KG1 (cell line): ENCODE measurements at places on chromosomes 2 and 18.

DNA sequence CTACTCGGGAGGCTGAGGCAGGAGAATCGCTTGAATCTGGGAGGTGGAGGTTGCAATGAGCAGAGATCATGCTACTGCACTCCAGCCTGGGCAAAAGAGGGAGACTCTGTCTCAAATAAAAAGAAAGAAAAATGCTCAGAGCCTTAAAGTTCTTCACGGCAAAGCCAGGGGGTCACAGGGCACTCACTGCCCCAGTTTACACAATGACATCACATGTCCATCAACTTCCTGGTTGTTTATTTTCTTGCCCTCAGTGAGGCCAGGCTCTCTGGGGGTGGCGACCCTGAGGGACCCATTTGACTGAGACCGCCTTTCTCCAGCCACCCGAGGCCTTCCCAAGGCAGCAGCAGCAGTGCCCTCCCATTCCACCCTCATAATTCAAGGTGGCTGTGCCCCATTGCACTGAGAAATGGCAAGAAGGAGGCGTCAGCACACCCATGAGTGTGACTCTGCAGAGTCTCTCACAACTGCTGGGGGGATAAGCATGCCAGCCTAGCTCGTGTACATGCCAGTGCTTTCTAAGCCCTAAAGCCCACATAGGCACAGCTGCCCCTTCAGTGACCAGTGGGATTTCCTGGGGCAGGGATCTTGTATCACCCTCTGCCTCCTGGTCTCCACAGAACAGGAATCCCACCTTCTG is 50.0 kb downstream of the SFXN5 start:
- DNase-seq: no peak

DNA sequence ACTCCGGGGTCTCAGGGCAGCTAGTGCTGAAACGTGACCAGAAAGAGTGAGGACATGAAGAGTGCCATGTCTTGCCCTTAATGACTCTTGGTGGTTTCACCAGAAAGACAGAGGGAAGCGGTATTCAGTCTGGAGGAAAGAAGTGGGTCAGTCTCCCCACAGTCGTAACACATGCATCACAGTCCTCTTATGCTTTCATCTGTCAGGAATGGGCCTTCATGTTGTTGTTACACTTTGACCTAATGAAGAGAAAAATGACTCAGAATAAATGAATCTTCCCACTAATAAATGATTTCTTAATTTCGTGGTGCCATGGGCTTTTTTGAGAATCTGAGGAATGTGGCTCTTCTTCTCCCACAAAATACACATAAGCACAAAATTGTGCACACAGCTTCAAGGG is 103.2 kb downstream of the SLC8A1 start:
- no peak for DNase-seq

DNA sequence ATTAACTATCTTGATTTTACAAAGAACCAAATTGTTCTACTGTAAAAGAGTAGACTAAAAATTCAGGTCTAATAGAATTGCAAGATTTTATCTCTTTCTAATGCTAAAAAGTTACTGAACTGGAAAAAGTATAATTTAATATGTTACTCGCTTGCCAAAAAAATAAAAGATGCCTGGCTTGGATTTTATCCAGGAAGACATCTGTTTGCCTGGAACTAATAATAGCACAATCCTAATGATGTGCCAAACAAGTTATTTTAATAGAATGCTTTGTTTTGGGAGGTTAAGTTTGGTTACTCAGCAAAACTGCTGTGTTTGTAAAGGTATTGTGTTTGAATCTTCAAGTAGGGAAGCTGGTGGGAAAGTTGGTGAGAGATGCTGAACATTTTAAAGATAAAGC is 19.4 kb upstream of the ZSWIM2 start:
- DNase-seq: no peak

GRCh38 chr2:237480988-237481525 is 6.0 kb upstream of the MLPH start:
- DNase-seq: no peak

GRCh38 chr2:163155279-163155883 is 316.8 kb upstream of the KCNH7 start:
- peak; percentile 9 for DNase-seq

GRCh38 chr2:212936572-212936971 is 214.8 kb downstream of the IKZF2 start:
- DNase-seq: no peak

GRCh38 chr18:76396792-76397191 is 98.2 kb downstream of the ZNF516 start:
- DNase-seq: no peak

GRCh38 chr18:74281980-74282754 is 9.6 kb downstream of the CYB5A start:
- no peak for DNase-seq

DNA sequence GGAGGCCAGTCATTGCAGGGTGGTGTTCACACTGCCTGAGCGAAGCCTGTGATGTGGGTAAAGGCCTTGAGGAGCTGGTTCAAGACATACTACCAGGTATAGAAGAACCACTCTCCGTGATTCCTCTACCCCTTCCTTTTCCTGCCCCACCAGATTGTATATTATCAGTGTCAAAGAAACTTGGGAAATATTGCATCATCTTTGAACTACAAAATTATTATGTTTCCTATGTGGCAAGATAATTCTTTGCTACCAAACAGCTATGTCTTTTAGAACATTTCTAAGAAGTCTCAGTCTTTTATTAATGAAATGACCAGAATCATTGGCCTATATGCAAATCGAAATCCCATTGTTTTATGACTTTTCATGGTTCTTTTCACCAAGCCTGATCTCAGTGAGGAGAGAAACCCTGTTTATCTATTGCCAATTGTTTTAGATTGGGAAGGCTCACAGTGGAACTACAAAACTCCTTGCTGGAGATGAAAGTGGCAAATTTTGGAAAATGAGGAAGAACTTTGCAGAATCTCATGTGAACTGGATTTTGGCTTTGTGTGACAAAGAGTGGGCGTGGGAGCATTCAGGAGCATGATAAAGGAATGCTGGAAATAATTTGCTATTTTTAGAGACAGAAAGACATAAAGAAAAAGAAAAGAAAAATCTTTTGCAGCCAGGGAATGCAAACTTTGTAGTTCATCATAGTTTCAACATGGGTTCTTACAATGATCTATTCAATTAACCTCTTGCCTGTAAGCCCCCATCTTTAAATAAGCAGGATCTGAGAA is 286.9 kb downstream of the INSIG2 start:
- DNase-seq: no peak

- no peak for DNase-seq
Observed at GRCh38 chr18:2515171-2515787, 56.0 kb downstream of the METTL4 start.

- DNase-seq: no peak
Observed at GRCh38 chr18:24373328-24373727, 24.3 kb downstream of the OSBPL1A start.

GRCh38 chr18:1308686-1309085 is 404.0 kb downstream of the ADCYAP1 start:
- no peak for DNase-seq

GRCh38 chr2:56871644-56872043 is 687.9 kb downstream of the CCDC85A start:
- DNase-seq: no peak

- no peak for DNase-seq
Observed at GRCh38 chr2:38128653-38129052, 52.7 kb upstream of the CYP1B1 start.

DNA sequence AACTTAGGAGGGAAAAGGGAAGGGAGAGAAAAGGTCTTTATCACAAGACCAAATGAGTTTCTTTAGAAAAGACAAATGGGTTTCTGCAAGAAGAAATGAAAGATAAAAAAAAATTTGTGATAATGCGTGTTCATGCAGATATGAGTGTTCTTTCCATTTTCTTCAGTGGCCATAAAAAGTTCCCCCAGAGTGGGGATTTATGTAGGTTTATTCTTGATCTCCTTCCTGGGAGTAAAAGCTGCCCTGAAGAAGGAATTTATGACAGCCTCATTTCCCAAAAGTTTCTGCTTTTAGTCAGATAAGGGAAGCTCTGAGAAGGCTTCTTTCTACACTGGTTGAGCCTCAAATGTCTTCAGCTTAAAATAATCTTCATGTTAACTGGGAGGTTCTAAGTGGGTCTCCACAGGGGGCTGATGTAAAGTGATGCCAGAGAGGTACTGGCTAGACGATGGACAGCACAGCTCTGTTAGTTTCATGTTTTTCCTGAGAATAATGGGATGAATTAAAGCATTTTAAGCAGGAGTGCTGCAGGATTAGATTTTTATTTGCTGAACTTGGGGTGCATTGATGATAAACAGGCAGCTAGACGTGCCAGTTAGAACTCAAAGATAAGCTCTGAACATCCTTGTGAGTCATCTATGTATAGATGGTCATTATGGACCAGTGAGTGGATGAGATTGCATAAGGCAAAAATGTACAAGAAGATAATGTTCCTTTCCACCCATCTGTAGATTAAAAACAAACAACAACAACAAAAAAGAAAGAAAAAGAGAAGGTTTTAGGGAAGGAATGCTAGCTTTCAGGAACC is 99.4 kb upstream of the MSH2 start:
- DNase-seq: no peak

DNA sequence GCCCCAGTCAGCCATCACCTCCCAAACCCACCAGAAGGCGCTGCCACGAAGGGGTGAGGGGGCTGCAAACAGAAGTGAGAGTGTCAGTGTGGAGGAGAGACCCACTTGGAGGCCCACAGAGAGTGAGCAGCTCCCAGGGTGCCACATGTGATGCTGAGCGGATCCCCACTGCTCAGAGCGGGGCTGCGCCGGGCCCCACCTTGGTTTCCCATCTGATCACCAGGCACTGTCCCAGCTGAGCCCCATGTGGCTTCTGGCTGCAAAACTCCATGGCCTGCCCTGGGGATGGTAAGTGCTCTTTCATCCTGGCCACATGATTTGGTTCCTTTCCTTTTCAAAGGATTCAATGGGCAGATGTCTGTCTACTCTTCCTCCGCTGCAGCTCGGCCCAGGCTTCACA is 23.8 kb downstream of the SNORC start:
- no peak for DNase-seq

DNA sequence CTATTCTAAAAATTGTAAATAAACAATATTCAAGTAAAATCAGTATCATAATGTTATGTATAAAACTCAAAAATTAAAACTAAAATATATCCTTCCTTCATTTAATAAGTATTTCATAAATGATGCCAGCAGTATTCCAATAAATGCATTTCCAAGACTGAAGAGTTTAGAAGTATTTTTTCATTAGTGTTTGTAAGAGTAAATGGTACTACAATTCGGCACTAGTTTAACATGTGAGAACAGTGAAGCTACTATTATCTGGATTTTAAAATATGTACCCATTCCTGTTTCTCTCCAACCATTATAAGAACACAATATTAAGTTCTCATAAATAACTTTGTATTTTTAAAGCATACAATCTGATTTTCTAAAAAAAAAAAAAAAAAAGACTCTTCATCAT is 3.3 kb downstream of the BAZ2B start:
- no peak for DNase-seq

- DNase-seq: no peak
Observed at GRCh38 chr2:16088035-16088801, 147.9 kb downstream of the MYCN start.

- DNase-seq: no peak
Observed at GRCh38 chr2:143594161-143594560, 464.9 kb downstream of the ARHGAP15 start.

- DNase-seq: no peak
Observed at GRCh38 chr2:149616681-149617456, 29.3 kb upstream of the MMADHC start.

GRCh38 chr18:61609131-61609530 is 275.9 kb downstream of the CDH20 start:
- DNase-seq: no peak

DNA sequence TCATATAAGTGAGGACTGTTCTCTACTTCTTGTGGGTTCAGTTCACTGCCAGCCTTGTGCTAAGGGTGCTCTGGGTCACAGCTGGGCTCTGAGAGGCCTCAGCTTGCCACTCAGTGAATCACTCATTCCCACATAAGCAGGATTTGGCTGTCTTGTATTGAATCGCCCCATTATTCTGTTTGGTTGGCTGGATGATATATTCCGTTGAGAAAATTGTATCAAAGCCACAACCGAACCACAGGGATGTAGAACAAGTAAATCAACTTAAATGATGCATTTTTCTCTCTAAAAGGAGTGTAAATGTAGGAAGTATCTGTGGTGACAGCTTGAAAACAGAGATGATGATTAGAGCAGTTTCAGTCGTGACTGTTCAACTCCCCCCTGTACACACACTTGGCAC is 39.6 kb downstream of the TTC39C start:
- DNase-seq: no peak

GRCh38 chr2:189866296-189866695 is 82.0 kb downstream of the PMS1 start:
- no peak for DNase-seq

GRCh38 chr2:221431477-221431876 is 140.6 kb downstream of the EPHA4 start:
- DNase-seq: no peak

- DNase-seq: no peak
Observed at GRCh38 chr2:168340931-168341330, 93.5 kb upstream of the STK39 start.

DNA sequence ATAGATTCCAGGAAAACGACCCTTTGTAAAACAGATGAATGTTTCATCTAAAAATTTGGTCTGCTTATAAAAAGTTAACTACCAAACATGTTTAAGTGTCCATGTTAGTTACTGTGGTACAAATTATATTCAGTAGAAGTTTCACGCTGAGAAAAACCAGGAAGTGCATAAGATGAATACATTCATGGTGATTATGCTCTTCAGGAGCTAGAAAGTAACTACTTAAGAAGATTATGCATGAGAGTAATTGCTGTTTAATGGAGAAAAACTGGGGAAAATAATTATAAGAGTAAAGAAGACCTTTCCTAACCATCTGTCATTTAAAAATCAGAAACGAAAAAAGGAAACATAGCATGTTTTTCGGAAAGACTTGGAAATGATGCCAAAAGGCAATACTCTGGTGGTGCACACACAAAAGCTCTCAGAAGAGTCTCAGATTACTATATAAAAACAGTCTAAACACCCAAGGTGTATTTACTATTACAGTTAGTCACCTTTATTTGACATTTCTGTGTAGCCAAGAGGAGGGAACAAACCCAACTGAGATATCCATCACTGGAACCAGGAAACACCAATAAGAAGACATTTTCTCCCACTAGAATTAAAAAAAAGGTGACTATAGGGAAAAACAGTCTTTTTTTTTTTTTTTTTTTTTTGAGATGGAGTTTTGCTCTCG is 38.8 kb upstream of the METTL21A start:
- no peak for DNase-seq

GRCh38 chr18:33577685-33578517 is at the start of gene ASXL3:
TSS of gene ASXL3 (plus strand) at chr18:33578219. CDS start at chr18:33578632, 413 bp downstream.
- no peak for DNase-seq

DNA sequence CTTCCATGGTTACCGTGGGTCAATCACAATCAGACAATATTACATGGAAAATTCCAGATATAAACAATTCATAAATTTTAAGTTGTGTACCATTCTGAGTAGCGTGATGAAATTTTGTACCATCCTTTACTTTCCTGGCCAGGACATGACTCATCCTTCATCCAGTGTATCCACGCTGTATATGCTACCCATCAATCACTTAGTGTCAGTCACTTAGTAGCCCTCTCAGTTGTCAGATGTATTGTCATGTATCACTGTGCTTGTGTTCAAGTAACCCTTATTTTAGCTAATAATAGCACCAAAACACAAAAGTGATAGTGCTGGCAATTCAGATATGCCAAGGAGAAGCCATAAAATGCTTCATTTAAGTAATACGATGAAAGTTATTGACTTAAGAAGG is 282.6 kb downstream of the CPS1 start:
- no peak for DNase-seq
